ENCODE measurements at places on chromosomes 3 and 15.

GRCh38 chr15:78339559-78339958 is 594 bp upstream of the CRABP1 start:
- DNase-seq = no peak

DNA sequence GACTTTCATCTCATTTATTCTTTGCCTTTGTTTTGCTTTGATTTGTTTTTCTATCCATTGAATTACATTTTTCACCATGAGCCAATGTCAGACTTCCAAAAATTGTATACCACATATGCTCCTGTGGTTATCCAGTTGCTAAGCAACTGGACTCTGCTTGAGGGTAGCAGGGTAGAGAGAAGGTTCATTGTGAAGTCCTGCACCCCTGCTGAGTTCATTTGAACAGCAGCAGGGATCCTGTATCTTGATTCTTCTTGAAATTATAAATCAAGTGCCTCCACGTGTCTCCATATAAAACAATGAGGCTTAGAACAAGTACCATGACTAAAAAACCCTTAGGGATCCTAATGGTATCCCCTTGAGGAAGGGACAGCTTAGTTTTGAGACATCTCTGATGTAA is 449.3 kb downstream of the ROBO2 start:
- no peak for DNase-seq

GRCh38 chr15:38930851-38931572 is 366.4 kb upstream of the RASGRP1 start:
- DNase-seq = no peak

- DNase-seq = no peak
Measured at GRCh38 chr15:26870346-26870745, 3.5 kb downstream of the GABRA5 start.

GRCh38 chr3:180274536-180274935 is 237.8 kb upstream of the PEX5L start:
- DNase-seq = no peak

- no peak for DNase-seq
Measured at GRCh38 chr3:185847506-185847905, 22.7 kb upstream of the IGF2BP2 start.

DNA sequence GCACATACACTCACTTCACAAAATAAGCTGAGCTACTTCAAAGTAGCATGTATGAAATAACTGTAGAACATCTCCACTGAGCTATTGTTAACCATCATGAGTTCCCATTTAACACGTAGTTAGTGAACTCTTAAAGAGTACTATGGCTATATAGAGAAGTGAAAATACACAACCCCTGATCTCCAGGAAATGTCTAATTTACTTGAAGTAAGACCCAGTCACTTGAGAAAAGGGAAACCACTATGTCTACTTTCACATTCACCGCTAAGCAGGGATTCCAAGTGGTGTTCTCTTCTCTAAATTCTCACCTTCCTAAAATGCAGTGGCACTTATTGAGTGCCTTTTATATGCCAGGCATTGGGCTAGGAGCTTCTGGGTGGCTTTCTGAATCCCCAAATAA is 35.0 kb upstream of the COLQ start:
- no peak for DNase-seq

- DNase-seq = no peak
Measured at GRCh38 chr15:90064911-90065681, 37.2 kb downstream of the IDH2 start.

All from HTR-8/SVneo (cell line).